ENCODE measurements at places on chromosomes 3 and 15. TPM values are rescaled to one million over a fixed set of nuclear protein-coding genes. Genes with fewer than 3 reads are reported as not detected.

ESYT3 gene
- total RNA-seq, result under 0.01 TPM

BLM gene
- total RNA-seq, result 17.0 TPM

COL6A5 gene
- 0.14 TPM for total RNA-seq

GNAI2 gene
- total RNA-seq, result 400 TPM

CCR1 gene
- not detected for total RNA-seq

MELTF gene
- total RNA-seq, result 7.9 TPM
